ENCODE measurements at places on chromosomes 16 and 17.

GRCh38 chr16:5633845-5634440 lies 536.3 kb upstream of the EEF2KMT start:
- DNase-seq: no peak

DNA sequence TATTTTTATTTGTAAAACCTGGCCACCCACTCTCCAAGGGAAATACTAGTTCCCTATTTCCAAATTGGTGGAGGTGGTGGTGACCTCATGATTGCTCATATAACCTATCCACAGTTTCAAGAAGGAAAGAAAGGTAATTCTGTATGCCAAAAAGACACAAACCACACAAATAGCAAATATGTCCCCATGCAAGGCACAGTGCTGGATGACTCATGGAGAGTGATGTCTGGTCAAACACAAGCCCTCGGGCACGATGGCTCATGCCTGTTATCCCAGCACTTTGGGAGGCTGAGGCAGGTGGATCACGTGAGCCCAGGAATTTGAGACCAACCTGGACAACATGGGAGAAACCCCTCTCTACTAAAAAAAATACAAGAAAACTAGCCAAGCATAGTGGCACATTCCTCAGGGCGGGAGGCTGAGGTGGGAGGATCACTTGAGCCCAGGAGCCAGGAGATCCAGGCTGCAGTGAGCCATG lies 64.2 kb downstream of the GNA13 start:
- no peak for DNase-seq

- no peak for DNase-seq
Observed at GRCh38 chr17:7133916-7134315, 19.3 kb upstream of the ASGR2 start.

GRCh38 chr17:67718325-67718941 lies 697 bp downstream of the NOL11 start:
- DNase-seq: no peak

- no peak for DNase-seq
Observed at GRCh38 chr16:2777903-2778629, 986 bp upstream of the ELOB start.

DNA sequence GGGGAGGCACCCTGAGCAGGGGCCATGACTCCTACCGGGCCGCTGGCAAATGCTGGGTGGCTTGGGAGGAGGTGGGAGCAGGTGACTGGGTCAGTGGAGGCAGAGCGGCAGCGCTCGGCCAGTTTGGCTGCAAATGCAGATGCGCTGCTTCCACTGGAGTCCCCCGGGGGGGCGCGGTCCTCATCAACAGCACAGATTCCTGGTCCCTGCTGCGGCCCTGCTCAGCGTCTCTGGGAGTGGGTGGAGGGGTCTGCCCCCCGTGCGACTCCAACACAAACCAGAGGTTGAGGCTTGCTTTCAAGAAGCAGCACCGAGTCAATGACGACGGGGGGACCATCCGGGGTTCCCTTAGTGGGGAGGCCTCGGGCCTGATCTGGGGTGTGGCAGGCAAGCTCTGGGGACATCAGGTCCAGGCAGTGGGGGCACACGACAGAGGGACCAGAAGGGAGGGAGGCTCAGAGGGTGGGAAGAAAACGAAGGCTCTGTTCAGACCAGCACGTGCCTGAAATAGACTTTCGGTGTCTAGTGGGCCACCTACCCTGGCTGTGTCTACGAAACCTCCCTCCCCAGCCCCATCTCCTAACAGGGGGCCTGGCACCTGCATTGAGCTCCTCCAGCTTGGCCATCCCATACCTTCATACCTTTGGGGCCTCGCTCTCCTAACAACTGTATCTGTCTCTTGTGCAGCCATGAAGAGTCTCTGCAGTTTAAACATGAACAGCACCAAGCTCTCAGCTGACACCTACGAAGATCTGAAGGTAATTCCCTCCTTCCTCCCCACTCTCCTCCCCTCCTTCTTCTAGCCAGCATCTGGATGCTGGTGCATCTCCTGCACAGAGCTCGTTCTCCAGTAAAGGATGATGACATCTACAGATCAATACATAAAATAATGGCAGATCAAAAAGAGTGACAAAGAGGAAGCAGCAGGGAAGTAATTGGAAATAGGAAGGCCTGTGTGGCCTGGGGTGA lies 72.5 kb upstream of the PLCG2 start:
- DNase-seq: no peak

DNA sequence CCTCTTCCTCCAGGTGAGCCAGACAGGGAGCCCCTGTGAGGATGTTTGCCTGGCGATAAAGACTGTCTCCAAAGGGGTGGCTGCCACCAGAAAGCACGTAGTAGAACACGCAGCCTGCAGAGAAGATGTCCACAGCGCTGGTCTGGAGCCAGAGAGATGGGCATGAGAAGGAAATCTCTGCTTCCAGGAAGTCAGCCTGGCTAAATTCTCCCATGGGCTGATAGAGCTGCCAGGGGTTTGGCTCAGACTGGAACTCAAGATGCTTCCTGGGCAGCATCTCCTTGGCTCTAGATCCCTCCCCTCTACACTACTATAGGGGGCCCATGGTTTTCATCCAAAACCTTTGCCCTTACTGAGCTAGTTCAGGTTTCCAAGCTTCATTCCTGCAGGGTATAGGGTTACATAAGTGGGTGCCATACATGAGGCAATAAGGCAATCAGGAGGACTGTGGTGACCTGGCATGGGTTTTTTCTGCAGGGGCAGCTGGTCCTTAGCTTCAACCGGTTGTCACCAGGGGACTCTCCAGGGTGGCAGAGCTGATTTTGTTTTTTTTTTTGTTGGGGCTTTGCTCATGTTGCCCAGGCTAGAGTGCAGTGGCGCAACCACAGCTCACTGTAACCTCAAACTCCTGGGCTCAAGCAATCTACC lies 13.6 kb downstream of the PLK1 start:
- DNase-seq: no peak

- DNase-seq: no peak
Observed at GRCh38 chr16:2335286-2335895, 5.1 kb downstream of the ABCA3 start.

Data from KG1 (cell line).